Right ventricle myocardium inferior (tissue), 1 donor: ENCODE measurements at places on chromosomes 4 and X. TPM values are rescaled to one million over a fixed set of nuclear protein-coding genes. Genes with fewer than 3 reads are reported as not detected.

AREG gene
- total RNA-seq: 1.4 TPM

P2RY4 gene
- total RNA-seq: not detected

CLDN2 gene
- not detected for total RNA-seq

FATE1 gene
- not detected for total RNA-seq

LIMCH1 gene
- 294 TPM for total RNA-seq

YIPF7 gene
- total RNA-seq: 1.4 TPM
